ENCODE measurements at places on chromosomes 7 and 10.
A peak's percentile ranks its signal among the peaks of the same experiment; 100 is the strongest.

DNA sequence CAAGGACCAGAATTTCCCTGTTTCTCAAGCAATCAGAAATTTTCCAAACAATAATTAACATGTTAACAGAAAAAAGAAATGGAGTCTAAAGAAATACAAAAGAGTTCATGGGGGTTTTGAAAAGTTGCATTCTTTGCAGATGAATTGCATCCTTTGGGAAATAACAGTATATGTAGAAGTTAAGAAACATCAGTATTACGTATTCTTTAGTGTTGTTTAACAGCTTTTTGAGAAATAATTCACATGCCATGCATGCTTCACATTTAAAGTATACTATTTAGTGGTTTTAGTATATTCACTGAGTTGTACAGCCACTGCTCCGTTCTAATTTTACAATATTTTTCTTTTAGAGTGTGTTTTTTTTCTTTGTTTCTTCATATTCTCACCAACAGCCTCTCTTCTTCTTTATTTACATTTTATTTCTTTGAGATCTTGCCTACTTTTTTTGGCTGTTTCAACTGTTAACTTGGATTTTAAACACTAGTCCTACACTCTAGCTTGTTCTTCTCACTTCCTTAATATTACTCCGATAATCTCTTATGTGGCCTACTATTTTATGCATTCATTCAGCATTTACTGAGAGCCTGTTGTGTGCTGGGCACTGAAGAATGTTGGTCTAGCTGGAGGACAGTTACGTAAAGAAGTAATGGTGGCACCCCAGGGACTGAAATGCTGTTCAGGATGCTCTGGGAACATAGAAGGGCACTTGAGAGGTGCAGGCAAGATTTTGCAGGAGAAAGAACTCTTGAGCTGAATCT lies 330.1 kb downstream of the EXOC4 start:
- DNase-seq: no peak

DNA sequence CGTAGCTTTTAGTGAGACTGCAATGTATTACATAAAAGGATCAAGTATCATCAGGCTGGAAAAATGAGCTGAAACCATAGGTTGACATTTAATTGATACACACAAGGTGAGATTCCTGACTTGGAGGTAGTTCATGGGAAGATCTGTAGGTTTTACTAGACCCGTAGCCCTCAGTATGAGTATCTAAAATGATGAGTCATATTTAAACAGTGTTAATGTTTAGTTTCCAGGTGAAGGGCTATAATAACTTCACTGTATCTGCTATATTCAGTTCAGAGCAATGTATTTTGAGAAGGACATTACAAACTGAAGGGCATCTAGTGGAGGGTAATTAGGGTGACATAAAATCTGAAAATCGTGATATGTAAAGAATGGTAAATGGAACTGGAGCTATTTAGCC lies 35.0 kb downstream of the ENTPD1 start:
- DNase-seq: no peak

DNA sequence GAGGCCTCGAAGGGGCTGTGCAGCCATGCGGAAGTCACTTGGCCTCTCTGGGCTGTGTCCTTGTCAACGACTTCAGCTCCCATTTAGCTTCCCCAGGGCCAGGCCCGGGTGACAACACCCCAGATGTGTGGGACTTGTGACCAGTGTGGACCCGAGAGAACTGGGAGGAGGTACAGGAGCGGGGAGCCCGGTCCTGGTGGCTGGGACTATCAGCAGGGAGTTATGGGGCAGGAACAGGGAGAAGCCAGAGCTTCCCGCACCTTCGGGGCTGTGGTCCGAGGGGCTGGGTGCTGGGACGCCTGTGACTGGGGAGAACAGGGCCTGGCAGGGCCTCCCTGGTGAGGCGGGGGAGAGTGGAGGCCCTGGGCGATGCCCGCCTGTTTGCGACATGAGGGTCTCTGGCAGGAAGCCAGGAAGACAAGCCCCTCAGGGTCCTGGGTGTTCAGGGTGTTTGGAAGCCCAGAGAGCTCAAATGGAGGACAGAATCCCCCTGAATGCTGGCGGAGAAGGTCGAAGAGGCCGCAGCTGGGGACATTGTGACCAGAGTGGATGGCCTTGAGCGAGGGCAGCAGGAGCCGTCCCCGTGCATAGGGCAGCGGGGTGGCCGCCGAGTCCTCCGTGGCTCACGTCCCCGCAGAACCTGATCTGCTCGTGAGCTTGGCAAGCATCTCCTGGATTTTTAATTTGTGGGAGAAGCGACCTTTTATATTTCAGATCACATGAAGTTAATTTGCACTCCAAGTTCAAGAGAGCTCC lies 30.0 kb upstream of the PSMG3 start:
- DNase-seq: no peak

DNA sequence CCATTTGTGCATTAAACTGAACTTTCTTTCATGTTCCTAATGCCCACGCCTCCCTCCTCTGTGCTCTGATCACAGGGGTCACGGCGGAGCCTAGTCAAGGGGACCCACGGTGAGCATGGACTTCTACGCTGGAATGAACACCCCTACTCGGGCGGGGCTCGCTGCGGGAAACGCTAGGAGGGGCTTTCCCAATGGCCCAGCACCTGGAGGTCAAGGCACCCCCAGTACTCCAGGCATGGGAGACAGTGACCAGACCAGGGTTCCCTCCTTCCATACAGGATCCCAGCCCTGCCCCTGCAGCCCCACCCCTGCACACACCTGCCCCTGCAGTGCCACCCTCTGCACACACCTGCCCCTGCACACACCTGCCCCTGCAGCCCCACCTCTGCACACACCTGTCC lies 27.1 kb upstream of the NKX6-2 start:
- no peak for DNase-seq

- no peak for DNase-seq
Measured at GRCh38 chr7:142832417-142832816, 22.5 kb upstream of the EPHB6 start.

GRCh38 chr7:2120251-2120660 lies 112.5 kb downstream of the MAD1L1 start:
- DNase-seq: peak; percentile 16

DNA sequence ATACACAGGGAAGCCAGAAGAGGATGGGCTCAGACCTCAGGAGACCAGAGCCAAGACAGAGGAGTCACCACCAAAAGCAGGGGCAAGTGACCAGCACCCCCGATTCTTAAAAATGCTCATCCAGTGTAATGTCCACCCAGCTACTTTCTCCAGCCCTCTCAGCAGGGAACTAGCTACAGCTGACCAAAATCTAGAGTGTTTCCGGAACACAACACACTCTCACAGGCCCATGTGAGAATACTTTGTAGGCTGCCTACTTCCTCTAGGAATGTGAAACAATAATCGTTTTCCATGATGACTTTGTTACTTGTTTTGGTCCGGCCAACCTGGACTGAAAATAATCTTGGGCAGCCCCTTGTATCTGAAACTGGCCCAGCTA lies 14.5 kb downstream of the PSAP start:
- DNase-seq: no peak

- DNase-seq: no peak
Measured at GRCh38 chr7:140640060-140640637, 464 bp downstream of the DENND2A start.

- DNase-seq: no peak
Measured at GRCh38 chr7:106100863-106101629, 11.1 kb downstream of the SYPL1 start.

DNA sequence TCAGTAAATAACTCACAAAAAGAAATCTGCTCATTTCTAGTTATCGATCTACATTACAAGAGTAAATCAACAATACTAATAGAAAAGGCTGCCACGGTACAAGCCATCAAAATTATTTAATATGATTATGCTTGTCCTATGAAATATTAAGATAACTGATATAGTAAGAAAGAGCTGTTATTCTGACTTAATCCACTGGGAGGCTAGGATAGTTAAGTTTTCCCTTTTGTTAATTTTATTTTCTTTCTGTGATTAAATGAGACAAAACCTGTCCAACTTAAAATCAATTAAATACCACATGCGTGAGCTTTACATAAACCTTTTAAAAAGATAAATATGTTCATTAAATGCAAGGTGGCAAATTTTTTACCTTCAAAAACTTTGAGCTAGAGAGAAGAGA lies 114.8 kb downstream of the LMBR1 start:
- DNase-seq: no peak

DNA sequence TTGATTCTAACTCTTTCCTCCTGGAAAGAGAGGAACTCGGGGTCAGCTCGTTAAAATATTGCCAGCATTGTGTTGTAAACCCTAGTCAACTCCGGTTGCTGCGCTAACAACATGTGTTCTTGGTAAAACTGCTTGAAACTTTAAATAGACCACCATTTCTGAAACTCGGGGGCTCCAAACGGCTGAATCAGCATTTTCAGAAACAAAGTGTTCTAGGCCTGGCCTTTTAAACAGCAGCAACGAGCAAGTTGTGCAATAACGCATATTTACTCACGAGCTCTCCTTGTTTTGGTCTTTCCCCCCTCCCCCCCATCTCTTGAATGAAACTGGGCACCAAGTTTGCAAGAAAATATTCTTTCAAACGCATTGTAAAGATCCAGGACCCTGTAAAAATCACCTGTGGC lies 9.2 kb upstream of the GRB10 start:
- DNase-seq: no peak

DNA sequence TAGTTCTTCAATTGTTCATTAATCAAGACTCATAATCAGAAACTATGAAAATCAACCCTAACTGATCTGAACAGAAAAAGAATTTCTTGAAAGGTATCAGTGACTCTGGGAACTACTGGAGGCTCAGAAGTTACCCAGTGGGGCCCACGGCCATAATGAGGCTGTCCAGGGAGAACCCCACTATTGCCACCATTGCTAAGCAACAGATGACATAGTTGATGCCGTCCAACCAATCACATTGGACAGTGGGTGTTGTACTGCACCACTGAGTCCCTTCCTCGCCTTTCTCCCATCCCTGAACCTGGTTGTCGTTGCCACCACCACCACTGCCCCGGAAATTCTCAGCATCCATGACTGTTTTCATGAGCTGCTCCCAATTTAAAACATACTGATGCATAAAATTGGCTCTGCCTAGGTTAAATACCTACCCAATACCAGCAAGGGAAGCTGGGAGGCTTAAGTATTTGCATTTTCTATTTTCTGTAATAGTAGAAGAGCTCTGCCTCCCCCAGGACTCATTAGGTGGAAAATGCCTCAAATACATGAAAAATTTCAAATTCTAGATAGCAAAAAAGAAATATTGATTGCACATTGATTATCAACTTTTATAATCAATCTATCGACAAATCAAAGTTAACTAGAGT lies 26.7 kb upstream of the USP6NL start:
- no peak for DNase-seq

GRCh38 chr10:26485150-26485941 lies 47.2 kb downstream of the APBB1IP start:
- DNase-seq: no peak

- no peak for DNase-seq
Measured at GRCh38 chr7:67738958-67739357, 742.3 kb downstream of the TYW1 start.

DNA sequence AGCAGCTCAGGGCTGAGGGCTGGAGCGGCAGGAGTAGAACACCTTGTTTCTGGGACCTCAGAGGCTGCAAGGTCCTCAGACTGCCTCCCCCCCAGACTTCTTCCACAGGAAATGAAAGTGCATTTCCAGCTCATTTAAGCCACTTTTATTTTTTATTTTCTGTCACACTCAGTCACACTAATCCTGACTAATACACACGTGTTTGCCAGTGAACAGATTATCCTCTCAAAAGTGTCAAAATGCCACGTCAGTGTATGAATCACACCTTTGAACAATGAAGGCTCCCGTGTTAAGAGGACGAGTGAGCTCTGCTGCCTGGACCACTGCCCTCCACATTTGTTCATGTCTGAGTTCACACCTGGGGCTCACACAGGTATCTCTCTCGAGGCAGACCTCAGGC lies 488.5 kb downstream of the DNAJB6 start:
- DNase-seq: no peak

GRCh38 chr7:468681-469562 lies 50.7 kb downstream of the PDGFA start:
- no peak for DNase-seq

GRCh38 chr10:29977171-29977570 lies 82.2 kb downstream of the JCAD start:
- no peak for DNase-seq

DNA sequence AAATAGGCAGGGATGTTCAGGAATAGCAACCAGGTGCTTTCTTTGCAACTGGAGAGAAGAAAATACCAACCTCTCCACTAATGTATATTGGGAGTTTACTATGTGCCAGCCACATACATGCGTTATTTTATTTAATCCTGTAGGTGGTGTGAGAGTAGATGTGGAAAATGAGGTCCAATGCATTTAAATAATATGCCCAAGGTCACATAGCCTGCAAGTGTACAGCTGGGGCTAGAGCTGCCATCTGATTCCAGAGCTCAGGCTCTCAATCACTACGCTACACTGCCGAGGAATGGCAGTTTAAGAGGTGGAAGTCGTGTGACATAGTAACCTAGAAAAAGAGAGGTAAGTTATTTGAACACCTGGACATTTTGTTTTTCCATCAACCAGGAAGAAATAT lies 277.0 kb downstream of the EXOC4 start:
- DNase-seq: no peak

DNA sequence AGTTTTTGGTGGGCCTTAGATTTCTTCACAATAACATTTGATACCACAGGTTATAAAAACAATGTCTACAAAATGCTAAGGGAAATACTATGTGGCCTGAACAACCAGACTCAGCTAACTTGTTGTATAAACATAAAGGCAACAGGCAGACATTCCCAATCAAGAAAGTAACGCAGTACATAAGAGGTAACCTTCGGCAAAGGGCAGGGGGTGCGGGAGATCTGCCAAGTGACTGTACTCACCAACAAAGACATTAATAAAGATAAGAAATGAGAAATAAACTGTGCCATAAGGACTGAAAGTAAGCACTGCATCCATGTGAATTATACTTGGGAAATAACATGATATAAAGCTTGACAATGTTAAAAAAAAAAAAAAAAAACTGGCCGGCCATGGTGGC lies 15.4 kb downstream of the NSUN6 start:
- DNase-seq: no peak

DNA sequence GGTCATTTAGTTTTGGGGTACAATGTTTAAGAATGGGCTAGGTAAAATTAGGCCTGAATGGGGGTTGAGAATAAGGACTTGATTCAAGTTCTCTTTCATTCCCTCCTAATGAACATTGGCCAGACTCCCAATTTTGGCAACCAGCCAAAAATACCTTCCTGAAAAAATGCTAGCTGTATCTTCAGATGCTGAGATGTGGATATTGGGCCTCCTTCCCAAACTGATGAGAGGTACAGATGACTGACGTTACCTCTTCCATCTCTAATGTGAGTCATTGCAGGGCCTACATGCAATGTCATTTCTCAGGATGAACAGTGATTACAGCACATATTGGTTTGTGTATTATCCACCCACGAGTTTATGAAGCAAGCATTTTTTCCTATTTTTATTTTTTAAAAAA lies 151.6 kb downstream of the SND1 start:
- DNase-seq: no peak

- no peak for DNase-seq
Measured at GRCh38 chr7:25714013-25714412, 438.0 kb upstream of the NFE2L3 start.

DNA sequence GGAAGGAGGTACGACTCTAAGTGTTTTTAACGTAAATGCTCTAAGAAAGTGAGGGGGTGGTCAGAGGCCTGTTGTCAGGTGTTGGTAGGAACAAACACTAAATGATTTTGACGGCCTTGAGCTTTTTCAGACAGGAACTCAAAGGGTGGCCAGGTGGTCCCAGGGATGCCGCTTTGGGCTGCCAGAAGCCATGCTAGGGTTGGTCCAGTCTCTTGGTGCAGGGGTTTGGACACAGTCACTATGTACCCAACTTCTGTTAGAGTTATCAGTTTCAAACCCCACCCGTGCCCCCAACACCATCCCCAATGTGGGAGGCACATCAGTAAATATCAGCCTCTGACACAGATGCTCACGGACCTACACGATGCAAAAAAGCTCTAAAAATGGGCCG lies 9.3 kb downstream of the ATP6V0E2 start:
- DNase-seq: no peak

- DNase-seq: no peak
Measured at GRCh38 chr7:133820584-133820983, 306.6 kb upstream of the LRGUK start.

All from stimulated activated CD8-positive, alpha-beta memory T cell treated with anti-CD3 and anti-CD28 coated beads, Interleukin-15, amount 100 ng/mL, for 4 hours (primary cell).